H9 (cell line): ENCODE measurements at places on chromosomes 4 and X. TPM values are rescaled to one million over a fixed set of nuclear protein-coding genes. Genes with fewer than 3 reads are reported as not detected.

DNA sequence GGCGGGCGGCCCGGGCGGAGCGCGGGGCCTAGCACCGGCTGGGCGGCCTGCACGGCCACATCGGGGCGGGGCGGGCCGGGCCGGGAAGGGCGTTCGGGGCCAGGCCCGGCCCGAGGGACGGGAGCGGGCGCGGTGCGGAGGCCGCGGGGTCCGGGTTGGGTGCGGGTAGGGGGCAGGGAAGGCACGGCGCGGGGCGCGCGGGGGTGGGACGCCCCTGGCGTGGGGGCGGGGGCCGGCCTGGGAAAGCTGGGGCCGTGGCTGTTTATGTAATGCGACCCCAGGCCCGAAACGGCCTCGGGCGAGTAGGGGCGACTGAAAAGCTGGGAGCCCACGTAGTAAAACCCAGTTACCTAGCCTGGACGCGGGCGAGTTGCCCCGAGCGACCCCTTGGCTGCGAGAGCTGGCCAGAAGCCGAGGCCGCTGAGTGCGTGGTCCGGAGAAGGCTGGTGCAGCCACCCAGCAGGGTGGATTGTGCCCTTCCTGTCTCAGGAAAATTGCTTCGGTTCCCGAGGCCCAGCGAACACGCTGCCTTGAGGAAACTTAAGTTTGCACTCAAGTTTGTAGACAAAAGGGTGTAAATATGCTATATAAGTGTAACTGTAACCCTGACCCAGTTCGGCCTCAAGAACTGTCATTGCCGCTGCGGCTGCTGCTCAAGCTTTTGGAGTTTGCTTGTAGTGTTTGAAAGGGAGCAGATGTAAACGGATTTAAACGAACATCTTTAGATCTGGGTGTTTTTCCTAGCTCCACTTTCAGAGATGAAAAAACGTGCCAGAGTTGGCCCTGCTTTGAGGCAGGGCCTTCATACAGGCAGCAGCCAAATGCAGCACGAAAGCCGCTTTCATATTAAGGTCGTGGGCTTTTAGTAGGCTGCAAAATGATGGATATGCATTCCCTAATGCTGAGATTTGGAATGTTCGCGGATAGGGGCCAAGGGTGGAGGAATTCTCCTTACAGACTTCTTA, 674 bp downstream of the SEC24B start:
- peak; percentile 44 for DNase-seq

DNA sequence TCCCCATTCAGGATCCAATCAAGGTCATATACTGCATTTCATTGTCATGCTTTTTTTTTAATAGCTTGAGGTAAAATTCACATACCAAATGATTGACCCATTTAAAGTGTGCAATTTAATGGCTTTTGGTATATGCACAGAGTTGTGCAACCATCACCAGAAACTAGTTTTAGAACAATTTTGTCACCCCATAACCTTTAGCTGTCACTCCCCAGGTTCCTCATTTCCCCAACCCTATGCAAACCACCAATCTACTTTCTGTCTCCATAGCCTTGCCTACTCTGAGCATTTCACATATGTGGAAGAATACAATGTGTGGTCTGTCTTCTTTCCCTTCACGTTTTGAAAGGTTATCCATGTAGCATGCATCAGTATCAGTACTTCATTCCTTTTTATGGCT, 1.4 kb upstream of the SMAD1 start:
- DNase-seq, result no peak

The PNMA3 gene
- 9.1 and 9.4 TPM in 2 replicates for total RNA-seq

The OCRL gene
- 30.1 and 31.4 TPM in 2 replicates for total RNA-seq
